ENCODE measurements at places on chromosomes 1 and 21. TPM values are rescaled to one million over a fixed set of nuclear protein-coding genes. Genes with fewer than 3 reads are reported as not detected.

DNA sequence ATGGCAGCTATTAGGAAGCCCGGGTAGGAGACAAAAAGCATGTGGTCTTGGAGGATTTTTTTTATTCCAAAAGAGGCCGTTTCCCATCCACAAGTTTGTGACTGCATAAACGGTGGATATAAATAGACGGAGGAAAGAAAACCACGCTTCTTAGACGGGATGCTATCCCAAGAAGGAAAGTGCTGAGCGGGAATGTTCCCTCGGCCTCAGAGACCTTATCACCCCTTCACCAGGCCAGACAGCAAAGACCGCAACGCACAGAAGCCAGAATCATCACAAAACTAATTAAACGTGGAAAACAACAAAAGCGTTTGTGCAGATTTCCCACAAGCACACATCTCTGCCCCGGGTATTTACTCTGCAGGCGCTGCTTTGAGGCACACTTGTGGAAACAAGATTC, 43.2 kb downstream of the HLCS start:
- no peak for DNase-seq

- peak; percentile 75 for DNase-seq
Observed at GRCh38 chr1:11838349-11839272, 9.0 kb downstream of the NPPA start.

- no peak for DNase-seq
Observed at GRCh38 chr1:11320153-11320936, 47.3 kb downstream of the UBIAD1 start.

DNA sequence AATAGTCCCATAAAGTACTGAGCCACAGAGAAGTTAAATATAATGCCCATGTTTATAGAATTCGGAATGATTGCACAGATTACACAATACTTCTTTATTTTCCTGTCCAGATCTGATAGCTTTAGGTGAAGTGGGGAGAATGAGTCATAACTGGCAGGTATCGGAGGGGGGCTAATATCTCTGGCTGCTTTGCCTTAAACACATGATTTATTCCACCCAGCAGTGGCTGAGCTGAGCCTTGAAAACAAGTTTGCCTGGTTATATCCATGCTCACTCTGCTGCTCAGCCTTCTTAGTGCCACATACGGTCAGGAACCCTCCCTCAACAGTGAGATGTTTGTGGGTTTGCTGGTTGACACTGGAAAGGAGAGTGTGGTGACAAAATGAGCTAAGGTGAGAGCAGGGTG, 119.7 kb upstream of the ZNF648 start:
- DNase-seq: peak; percentile 39

DNA sequence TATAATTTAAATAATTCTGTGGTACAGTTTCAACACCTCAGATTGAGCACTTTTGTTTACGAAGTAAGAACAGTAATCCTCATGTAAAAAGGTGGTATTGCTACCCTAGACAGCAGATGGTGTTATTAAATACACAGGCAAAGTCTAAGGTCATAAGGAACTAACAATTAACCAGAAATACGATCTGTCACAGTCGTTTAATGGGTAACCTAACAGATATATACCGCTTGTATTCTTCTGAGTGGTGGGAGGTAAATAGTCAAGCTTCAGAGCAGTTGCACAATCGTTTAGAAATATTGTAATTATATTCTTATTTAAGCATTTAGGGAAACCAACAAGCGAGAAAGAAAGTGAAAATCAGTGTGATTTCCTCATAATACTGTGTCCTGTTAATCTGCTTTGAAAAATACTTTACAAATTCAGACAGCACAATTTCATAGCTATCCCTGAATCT, 9.8 kb upstream of the IRF2BP2 start:
- no peak for DNase-seq

DNA sequence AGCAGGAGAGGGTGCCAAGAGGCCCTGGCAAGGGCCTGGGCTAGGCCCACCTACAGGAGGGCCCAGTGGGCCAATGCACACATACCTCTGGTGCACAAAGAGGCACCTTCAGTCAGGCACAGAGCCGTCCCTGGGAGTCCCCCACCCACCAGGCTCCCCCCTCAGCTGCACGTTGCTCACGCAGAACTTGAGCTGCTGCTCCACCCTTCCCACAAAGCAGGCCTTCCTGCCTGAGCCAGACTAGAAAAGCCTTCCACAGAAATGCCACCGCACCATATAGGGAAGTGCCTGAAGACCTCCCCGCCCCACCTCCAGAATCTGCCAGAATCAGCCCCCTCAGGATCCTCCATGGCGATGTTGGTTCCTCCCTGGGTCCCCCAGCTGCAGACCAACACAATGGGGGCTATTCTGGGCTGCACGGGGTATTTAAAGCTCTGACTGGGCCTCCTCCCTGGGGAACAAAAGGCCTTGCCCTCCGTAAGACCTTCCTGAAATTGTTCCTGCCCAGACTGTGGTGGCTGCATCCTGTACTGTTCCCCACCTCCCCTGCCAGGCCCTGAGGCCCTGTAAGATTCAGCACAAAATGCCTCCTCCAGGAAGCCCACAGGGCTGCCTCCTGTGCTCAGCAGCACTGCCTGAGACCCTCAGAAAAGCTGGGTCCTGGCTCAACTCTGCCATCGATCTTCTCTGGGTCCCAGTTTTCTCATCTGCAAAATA, 27.2 kb downstream of the HSPG2 start:
- no peak for DNase-seq

DNA sequence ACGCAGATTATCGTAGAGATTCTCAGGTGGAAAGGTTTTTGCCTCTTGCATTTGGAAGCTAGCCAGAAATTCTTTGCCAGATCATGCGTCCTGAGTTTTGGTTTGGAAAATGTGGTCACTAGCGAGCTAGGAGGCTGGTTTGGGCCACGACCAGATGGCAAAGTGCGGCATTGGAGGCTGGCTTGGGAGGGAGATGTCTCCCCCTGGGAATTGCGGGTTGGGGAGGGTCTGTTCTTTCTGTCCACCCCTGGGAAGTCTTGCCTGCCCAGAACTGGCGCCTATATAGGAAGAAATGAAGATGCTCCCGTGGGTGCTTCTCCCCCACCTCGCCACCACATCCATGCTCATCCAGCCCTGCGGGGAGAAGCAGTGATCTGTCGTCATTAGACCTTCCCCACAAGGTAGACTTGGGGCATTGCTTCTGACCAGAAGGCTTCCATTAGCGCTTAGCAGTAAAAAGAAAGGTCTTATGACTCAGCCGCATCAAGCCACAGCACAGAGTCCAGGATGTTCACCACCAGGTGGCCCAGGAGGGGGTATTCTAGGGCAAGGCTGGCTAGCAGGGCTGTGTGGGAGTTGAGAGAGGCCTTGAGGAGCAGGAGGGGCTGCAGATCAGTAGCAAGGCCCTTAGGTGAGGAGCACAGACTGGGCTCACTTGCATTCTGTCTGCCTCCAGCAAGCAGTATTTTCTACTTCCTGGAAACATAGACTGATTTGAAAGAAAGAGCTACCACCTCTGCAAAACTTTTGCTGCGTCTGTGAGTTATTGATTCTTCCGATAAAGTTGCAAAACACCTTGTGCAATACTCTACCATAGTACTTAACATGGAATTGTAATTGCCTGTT, 1.5 kb upstream of the PTP4A2 start:
- DNase-seq: peak; percentile 76

GRCh38 chr21:46208761-46209721, 19.5 kb downstream of the LSS start:
- DNase-seq: peak; percentile 19

DNA sequence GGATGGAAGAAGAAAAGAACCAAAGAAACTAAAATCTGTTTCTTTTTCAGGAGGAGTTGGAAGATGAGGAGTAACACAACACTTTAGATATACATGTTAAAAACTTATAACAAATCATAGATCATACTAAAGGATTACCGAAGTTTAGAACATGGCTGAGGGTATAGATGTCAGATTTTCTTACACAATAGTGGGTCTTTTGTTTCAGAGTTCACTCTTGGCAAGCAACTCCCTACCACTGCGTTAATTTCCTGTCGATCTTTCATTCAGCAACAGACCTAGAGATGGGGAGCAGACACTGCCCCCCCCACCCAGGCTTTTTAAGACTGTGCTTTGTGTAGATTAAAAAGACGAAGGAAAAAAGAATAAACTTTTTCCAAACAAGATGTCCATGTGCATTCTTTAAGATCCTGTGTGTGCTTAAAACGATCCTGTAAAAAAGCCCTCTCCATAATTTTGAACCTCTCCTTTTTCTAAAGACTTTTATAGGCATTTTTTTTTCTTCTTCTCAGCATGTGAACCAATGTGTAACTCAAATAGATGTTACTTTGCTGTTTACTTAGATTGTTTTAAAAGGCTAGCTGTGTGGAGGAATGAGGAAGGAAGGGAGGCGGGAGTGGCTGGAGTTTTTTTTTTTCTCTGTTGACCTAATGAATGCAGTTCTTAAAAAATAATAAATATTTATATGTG, 50.4 kb downstream of the NFIA start:
- no peak for DNase-seq

GRCh38 chr1:169236880-169237279, 130.4 kb downstream of the ATP1B1 start:
- DNase-seq: no peak

DNA sequence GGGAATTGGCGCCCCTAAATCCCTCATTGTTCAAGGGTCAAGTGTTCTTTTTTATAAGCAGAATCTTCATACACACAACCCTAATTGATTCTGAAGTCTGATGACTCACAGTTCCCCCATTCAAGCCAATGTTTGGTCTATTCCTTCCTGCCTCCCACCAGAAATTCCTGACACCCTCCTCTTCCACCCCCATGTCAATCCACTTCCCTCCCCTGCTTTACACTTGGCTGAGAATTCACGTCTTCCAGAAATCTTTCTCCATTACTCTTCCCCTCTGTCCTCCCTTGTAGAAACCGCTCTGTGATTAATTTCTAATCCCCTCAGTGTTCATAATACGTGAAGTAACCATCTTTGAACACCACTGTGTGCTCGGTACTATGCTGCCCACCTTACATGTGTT, 76.2 kb upstream of the CD34 start:
- DNase-seq: no peak

DNA sequence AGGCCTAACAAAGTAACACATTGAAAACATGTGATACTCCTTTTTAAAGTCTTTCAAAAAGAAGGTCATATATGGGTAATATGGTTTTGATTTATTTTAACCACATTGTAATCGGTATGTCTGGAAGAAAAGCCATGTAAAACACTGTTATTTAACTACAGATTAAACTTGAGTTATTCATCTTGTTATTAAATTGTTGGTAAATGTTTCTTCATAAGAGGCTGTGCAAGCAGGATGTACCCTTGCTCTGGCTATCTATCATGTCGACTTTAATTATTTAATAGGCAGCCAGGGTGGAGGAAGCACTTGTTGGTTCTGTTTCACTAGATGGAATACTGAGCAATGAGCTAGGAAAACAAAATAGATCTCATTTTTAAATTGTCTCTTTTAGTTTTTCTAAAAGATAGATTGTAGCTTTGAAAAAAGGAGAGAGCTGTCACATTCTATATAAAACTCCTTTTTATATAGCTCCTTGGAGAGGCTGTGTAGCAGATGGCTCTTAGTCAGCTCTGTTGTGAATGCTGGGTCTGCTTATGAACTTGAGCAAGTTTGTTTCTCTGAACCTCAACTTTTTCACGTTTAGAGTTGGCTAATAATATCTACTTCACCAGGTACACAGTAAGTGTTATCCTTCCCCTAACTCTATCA, 39.5 kb downstream of the LRRC8B start:
- DNase-seq: no peak

GRCh38 chr1:48500541-48501450, 28.8 kb upstream of the SPATA6 start:
- no peak for DNase-seq

GRCh38 chr1:204094313-204094729, 21.4 kb downstream of the SOX13 start:
- no peak for DNase-seq

DNA sequence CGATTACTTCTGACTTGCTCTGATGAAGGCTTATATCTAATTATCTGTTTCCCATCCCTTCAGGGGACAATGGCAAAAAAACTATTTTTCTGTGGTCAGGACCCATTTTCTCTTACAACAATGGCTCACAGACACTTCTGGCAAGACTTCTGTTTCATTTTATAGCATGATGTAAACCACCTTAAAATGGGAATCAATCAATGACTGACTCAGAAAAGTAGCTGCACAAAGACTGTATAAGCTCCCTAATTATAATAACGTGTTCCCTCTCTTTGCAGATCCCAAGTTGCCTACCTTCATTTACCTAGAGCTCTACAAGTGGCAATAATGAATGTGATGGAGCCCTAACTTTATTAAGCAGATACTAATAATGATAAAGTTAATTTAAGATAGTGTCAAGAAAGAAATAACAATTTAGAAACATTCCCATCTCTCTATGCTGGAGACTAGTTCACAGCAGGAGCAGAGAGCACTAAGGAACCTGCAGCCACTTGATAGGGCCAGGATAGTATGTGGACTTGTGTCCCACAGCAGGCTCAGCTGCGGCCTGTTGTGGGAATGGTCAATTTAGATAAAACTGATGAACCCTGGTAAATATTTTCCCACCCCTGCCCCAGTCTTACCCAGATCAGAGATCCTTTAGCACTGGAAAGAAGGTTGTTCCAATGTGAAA, 538 bp downstream of the GBP2 start:
- peak; percentile 35 for DNase-seq

DNA sequence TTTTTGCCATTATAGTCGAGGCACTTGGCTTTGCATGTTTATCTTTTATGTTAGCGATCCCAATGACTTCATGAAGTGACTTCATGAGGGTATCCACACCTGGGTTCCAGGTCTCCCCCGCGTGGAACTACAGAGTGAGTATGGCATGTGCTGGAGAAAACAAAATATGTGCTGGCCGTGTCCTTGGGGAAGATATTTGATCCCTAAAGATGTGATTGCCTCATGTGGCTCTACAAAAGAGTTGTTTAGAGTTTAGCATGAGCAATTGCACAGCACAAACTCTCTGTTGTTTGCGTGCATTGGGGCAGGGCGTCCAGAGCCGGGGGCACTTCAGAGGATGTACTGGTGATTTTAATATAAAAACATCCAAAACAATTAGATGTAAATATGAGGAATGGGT, 4.8 kb downstream of the IL10RB start:
- DNase-seq: no peak

COL9A2 gene
- 3.7 TPM for total RNA-seq

RSPH1 gene
- 3.3 TPM for total RNA-seq

GUCA2B gene
- total RNA-seq: 86.9 TPM

AGO3 gene
- total RNA-seq: 17.8 TPM

FAM72B gene
- 1.3 TPM for total RNA-seq

CZIB gene
- 31.3 TPM for total RNA-seq

IPP gene
- 18.8 TPM for total RNA-seq

NR5A2 gene
- total RNA-seq: 53.6 TPM

IFI44L gene
- 1.6 TPM for total RNA-seq
